Stimulated activated naive CD8-positive, alpha-beta T cell treated with anti-CD3 and anti-CD28 coated beads, Interleukin-15, Interleukin-2, amounts not matched to agents 100 U/mL and 50 U/mL, for 24 hours (primary cell): ENCODE measurements at places on chromosomes 7 and 10.

DNA sequence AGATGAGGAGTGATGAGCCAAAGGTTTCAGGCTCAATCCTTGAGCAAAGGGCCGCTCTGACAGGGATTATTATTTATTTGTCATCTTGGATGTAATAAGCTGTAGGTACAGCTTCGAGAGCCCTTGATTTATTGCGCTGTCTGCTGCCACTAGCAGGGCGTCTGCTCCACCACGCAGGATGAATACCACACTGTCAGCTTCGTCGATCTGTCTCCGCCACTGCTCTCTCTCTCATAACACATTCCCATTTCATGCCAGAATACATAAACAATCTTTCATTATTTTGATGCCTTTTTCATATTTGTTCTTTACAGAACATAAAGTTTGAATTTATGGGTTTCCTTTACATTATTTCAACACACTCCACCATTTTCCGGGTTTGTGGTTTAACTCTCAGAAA lies 276.6 kb downstream of the LRMDA start:
- no peak for DNase-seq

DNA sequence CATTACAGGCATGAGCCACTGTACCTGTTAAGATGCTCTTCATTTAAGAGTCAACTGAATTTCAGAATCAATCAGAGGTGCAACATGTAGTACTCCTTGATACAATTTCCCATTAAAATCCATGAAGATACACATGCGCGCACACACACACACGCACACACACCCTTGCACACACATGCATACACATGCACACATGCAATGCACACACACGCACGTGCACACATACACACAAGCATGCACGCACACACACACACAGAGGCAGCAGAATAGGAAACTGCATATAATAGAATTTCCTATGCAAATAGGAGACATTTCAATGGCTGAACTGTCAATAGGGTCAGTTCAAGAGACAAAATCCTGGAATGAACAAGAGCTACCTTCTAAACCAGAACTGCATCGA lies 192.6 kb downstream of the CALN1 start:
- no peak for DNase-seq

DNA sequence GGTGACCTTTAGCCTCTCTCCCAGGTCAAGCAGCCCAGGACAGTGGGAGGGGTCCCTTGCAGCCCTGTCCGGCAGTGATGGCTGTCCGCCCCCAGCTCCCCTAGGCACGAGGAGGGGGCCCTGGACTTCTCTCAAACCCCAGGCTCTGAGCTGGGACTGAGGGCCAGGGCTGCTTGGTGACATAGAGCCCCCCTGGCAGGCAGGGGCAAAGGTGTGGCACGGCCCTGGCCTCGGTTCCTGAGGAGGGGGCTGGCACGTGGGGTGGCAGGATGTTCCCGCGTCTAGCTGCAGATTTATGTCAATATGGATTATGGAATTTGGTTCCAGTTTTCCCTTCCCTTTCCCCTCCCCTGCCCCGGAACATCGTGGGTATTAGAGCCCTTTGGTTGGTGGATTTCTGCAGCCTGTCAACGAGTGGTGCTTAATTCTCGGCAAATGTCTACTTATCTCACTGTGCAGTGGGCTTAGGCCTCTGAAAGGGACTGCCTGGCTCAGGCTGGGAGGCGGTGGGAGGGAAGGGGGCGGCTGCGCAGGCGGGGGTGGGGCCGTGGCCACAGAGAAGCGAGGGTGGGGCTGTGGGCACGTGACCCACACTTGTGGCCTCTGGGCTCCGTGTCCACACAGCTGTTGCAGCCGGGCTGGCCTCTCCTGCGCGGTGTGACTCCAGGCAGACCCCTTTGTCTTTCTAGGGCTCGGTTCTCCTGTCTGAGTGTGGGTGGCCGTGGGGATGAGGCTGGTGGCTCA lies 19.3 kb downstream of the UNCX start:
- DNase-seq: no peak

DNA sequence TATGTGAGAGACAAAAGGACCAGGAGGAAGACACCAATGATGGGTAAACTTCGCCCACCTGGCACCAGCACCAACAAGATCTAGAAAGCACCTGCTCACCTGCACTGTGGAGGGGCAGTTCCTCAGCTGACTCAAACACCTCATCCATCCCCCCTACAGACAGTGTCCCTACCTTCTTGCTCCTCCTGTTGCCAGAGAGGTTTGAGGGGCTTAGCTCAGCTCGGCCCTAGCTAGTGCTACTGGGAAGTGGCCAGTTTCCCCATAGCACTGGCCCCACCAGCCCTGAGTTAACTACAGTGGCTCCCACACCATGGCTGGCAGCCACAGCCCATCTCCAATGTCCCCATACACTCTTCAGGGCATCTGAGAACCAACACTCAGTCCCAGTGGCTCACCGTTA lies 70.8 kb downstream of the GRID1 start:
- DNase-seq: no peak

GRCh38 chr7:127380479-127380878 lies 12.0 kb downstream of the ZNF800 start:
- no peak for DNase-seq

DNA sequence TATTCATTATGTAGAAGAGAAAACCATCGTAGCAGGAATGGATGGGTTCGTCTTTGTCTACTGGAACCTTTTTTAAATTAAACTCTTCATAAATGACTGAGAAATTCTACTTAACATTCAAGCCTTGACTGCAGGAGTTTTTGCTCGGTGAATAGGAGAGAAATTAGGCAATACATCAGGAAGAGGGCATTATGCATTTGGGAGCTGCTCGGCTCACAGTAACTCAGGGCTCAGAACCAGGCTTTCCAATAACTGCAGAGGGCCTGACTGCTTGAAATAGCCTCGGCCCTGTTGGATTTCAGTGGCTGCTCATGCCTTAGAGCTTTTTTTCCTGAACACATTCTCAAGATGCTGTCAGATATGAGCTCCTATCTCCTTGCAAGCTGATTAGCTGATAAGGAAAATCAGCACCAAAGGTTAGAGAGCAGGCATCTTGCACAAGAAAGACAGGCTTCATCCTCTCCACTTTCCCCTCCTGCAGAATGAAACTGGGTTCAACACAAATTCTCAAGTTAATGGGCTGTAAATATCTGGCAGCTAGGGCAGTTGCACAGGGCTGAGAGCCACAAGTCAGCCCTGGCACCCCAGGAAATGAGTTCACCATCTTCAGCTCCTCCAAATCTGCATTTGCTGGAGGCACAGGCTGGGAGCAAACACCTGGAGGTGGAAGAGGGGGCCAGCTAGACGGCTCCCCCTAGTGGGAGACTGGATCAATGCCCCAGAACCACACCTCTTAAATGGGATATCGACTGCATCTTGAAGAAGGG lies 24.3 kb downstream of the TECTB start:
- DNase-seq: peak; percentile 48

DNA sequence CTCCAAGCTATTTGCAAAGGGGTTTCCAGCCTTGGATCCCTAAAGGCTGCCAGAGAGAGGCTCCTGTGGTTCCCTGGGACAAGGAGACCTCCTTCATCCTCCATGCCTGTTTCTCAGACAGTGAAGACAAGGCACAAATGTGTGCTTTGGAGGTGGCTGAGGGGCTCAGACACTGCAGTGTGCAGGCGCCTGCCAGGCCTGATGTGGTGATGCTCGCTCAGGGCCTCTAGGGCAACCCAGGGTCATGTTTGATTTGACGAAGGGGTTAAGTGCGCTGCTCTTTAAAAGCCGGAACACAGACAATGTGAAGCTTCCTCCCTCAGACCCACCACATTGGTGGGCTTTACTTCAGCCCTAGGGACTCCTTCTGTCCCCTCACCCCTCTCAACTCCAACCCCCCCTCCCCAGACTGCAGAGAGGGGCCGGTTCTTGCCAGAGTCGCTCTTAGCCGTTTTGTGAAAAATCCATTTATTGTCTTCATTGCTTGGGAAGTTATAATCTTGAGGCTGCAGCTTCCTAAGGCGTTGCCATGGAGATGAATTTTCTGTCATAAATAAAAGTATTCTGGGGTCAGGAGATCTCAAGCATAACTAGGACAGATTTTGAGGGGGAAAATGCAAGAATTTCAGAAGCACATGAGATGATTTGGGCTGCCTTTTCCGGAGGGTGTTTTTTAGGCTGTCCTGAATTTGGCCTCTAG lies 35.8 kb downstream of the PDGFA start:
- no peak for DNase-seq

DNA sequence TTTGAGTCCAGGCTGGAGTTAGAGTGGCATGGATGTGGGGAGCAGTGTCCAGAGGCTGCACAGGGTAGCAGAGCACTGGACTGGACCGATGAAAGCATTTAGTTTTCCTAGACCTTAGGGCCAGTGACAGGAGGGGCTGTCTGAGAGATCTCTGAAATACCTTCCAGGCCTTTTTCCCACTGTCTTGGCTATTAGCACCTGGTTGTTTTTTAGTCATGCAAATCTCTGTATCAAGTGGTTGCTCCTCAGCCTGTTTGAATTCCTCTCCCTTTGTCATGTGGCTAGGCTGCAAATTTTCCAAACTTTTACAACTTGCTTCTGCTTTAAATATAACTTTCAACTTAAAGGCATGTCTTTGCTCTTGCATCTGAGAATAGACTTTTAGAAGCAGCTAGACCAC lies 504.3 kb upstream of the VSTM2A start:
- no peak for DNase-seq

- DNase-seq: no peak
Observed at GRCh38 chr7:113084496-113085172, 2.0 kb downstream of the GPR85 start.

DNA sequence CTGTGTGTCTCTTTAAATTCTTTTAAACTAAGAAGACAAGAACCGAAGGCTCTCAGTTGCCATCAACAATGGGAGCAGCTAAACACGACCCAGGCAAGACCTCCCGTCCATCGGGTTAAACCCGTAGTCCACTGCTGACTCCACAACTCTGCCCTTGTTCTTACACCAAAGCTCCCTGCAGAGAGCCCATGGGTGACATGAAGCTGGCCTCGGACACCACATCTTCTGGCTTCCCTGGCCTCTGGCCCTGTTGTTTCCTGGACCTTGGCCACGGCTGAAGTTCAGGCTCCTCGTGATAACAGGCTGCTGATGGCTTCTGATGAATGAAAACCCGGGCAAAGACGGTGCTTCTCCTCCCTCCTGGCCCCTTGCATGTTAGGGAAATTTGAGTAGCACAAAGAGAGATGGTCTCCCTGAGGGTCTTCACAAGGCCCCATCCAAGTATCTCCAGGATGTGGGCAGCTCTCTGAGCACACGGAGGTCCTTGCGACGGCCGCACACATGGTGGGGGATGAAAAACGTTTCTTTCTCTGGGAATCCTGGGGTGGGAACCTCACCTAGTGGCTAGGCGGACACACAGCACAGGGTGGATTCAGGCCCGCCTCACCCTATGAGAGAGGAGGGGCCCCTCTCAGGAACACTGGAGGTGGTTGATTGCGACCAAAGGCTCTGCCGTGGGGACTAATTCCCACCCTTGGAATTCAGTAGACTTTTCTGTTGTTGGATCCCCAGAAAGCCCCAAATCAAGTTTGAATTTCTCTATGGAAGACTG lies 271.1 kb downstream of the ADARB2 start:
- DNase-seq: no peak

- no peak for DNase-seq
Observed at GRCh38 chr7:38339953-38340819, 66.8 kb upstream of the TARP start.

DNA sequence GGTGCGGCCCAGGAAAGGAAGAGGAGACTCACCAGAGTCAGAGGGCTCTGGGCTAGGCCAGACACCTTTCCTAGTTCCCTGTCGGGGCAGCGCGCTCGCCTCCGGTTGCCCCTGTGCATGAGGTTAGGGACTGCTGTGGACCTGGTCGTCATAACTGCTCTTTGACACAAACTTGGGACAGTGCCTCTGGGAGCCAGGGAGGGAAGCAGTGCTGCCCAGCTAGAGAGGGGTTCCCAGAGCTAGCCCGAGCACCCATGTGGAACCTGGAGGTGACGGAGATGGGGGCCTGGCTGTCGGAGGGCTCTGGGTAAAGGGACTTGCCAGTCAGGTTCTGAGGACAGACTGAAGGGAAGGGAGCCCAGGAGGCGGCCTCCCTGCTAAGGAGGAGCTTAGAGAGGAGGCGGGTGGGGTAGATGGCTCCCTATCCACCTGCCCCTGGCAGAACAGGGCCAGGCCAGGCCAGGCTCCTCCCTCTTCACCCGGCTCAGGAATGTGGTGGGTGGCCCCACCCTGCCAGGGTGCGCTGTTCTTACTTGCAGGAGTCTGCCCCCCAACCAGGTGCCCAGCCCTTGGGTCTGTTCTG lies 29.7 kb downstream of the AGAP3 start:
- DNase-seq: no peak

GRCh38 chr7:42227936-42228591 lies 8.9 kb downstream of the GLI3 start:
- peak; percentile 17 for DNase-seq

GRCh38 chr10:27536437-27536836 lies 32.3 kb downstream of the RAB18 start:
- no peak for DNase-seq

- no peak for DNase-seq
Observed at GRCh38 chr10:112218036-112218390, 34.4 kb upstream of the GPAM start.

GRCh38 chr10:511101-511848 lies 178.2 kb downstream of the DIP2C start:
- peak; percentile 92 for DNase-seq

- DNase-seq: no peak
Observed at GRCh38 chr10:52484206-52485065, 170.4 kb downstream of the DKK1 start.
